ENCODE measurements at places on chromosomes 2 and 18. TPM values are rescaled to one million over a fixed set of nuclear protein-coding genes. Genes with fewer than 3 reads are reported as not detected.
A peak's percentile ranks its signal among the peaks of the same experiment; 100 is the strongest.

The RTN4 gene
- total RNA-seq = 76.7 TPM

DNA sequence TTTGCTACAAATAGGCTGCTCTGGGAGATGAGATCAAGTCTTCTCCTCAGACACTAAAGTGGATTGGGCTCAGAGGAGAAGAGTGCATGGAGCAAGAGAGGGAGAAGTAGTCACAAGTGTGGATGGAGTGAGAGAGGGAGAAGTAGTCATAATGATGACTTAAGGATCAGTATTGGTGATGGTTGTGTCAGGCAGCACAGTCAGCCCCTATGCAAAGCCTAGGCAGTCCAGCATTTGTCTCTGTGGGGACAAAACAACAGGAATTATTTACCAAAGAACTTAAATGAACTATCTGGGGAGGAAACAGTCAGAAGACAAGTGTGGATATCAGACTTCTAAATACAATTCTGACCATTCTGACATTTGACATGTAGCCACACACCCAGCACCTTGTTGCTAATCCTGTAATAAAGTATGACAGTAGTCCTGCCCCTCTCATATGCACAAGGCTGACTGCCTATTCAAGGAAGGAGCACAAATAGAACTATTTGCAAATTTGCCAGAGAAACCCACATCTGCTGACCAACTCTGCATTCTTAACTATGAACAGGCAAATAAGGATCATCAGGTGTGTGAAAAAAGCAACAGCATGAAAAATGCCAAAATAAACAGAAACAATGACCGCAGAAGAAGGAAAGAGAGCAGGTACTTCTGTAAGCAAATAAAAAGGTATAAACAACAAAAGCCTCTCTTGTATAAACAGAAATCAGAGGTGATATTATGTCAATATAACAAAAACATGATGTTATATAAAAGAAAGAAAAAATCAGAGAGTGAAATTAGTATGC lies 1597.9 kb upstream of the ACVR2A start:
- H3K4me1 ChIP-seq = no peaks in the 10 kb centered on the region
- H3K36me3 ChIP-seq = no peaks in the 10 kb centered on the region
- H3K27me3 ChIP-seq = no peaks in the 10 kb centered on the region
- DNase-seq = no peak

DNA sequence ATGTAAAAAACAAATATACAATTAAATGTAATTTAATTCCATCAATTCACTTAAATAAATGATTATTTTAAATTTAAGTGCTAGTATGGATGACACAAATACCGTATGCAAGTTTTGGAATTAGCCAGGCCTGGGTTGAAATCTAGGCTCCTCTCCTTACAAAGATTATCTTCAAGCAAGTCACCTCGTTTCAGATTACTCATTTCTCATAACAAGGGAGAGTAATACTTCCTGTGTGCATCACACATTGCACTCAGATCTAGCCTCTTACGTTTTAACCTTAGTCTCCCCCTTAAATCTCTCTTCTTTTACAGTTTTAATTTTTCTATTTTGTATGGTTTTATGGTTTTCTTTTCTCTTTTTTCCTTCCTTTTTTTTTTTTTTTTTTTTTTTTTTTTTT lies 1475.9 kb upstream of the NXPH2 start:
- H3K4me3 ChIP-seq = no peak overlapping the region
- no peak for DNase-seq
- no peaks in the 10 kb centered on the region for H3K27me3 ChIP-seq
- no peak overlapping the region for H3K27ac ChIP-seq

The SCG2 gene
- total RNA-seq = not detected

The SESTD1 gene
- total RNA-seq = 12.4 TPM

GRCh38 chr2:6724605-6725140 lies 141.0 kb downstream of the CMPK2 start:
- no peaks in the 10 kb centered on the region for H3K4me1 ChIP-seq
- no peak for DNase-seq
- no peak overlapping the region for H3K27ac ChIP-seq
- H3K27me3 ChIP-seq = peaks cover 6% of the 10 kb centered on the region
- H3K36me3 ChIP-seq = no peaks in the 10 kb centered on the region
- no peak overlapping the region for H3K4me3 ChIP-seq

The RBM44 gene
- 0.52 TPM for total RNA-seq

The PARD3B gene
- total RNA-seq = 0.43 TPM

- peak; percentile 84 for DNase-seq
- H3K27ac ChIP-seq = no peak overlapping the region
- H3K4me1 ChIP-seq = peaks cover 6% of the 10 kb centered on the region
- H3K36me3 ChIP-seq = no peaks in the 10 kb centered on the region
- H3K27me3 ChIP-seq = peaks cover 33% of the 10 kb centered on the region
Observed at GRCh38 chr18:48446582-48447225, 37.5 kb upstream of the ZBTB7C start.

DNA sequence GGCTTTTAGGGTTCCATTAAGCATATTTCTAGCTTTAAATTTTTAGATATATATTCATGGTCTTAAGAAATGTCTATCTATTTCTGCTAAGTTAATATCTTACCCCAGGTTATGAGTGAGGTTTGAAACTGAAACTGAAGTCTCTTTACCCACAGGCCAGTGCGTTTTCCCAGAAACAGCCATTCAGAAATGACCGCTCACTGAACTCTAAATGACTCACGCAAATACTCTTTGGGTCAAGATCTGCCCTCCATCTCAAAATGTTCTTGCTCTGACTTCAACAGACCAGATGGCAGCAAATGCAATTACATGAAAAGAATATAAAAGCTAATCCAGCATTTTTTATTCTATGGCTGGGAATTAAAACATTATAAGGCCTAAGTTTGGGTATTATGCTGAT lies 315.2 kb downstream of the TDRD15 start:
- no peak for DNase-seq
- no peak overlapping the region for H3K27ac ChIP-seq
- H3K36me3 ChIP-seq = no peaks in the 10 kb centered on the region
- no peaks in the 10 kb centered on the region for H3K4me1 ChIP-seq
- H3K27me3 ChIP-seq = no peaks in the 10 kb centered on the region

The SPATA3 gene
- total RNA-seq = not detected

The OTOS gene
- not detected for total RNA-seq
